MV-4-11 (cell line): ENCODE measurements at places on chromosomes 13 and 19.

GRCh38 chr19:44401139-44402115 lies at the start of gene ZNF285:
ZNF285 (minus strand) TSS chr19:44401608; CDS start chr19:44397213, 4,395 bp downstream.
- DNase-seq, result no peak

DNA sequence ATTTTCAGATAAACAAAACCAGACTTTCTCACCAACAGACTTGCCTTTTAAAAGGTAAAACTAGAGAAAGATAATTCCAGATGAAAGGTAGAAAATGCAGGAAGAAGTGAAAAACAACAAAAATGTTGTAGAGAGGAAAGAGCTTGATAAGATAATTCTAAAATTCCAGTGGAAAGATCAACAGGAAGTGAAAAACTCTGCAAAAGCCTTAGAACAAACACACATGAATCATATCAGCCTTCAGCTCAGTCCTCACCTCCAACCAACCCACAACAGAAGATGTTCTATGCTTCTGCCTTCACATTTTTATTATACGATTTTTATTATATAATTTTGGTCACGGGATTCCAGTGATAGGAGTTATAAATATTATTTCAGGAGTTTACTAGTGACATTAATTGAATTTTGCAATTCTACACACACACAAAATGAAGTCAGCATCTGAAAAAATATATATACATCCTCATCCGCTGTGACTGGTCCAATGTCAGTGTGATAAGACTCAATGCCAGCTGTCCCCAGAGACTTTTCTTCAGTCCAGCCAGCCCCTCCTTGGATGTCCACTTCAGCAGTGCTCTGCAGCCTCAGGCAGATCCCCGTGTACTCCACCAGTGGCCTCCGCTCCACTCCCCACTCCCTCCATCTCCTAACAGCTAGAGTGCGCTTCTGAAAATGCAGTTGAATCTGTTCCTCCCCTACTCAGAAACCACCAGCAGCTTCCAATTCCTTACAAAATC lies 57.9 kb downstream of the GADD45B start:
- DNase-seq, result peak; percentile 28

DNA sequence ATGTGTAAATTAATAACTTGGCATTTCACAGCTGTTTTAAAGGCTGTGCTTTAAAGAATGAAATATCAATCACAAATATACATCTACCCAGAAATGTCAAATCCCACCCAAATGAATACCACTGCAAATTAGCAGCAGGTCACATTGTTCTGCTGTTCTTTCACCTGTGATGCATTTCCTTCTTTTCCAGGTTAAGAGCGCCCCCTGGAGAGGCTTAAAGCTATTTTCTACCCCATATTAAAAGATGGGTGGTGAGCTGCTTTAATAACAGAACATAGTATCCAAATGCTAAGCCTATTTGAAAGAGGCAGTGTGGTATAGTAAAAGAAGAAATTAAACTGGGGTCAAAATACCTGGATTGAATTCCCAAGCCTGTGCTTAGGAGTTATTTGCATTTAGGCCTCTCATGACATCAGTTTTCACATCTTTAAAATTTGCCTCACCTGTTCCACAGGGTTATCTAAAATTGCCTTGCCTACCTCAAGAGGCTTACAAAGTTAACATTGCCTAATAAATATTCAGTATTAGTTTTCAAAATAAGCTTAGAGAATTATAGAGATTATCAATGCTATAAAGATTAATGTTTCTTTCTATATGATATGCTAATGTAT lies 396.9 kb upstream of the SLITRK5 start:
- peak; percentile 30 for DNase-seq

GRCh38 chr13:35672611-35673010 lies 196.1 kb upstream of the MAB21L1 start:
- DNase-seq, result no peak

DNA sequence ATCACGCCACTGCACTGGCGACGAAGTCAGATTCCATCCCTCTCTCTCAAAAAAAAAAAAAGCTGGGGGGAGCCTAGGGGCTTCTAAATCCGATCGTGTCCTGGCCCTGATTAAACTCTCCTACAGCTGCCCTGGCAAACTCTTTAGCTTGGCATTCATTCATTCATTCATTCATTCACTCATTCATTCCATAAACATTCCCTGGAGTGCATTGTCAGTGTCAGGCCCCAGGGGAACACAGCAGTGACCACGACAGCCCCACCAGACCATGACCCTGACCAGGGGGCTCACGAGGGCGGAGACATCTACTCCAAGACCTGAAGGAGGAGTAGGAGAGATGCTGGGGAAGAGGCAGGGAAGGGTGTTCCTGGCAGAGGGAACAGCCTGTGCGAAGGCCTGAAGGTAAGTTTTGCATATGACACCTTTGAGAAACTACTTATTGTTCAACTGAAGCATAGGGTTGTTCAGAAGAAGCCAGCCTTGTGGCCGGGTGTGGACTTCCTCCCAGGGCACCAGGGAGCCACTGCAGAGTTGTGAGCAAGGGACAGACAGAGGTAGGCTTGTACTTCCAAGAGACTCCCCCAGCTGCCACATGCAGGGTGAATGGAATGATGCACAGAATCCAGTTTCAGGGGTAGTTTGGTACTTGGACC lies 24.5 kb downstream of the CEACAM16 start:
- DNase-seq, result no peak

DNA sequence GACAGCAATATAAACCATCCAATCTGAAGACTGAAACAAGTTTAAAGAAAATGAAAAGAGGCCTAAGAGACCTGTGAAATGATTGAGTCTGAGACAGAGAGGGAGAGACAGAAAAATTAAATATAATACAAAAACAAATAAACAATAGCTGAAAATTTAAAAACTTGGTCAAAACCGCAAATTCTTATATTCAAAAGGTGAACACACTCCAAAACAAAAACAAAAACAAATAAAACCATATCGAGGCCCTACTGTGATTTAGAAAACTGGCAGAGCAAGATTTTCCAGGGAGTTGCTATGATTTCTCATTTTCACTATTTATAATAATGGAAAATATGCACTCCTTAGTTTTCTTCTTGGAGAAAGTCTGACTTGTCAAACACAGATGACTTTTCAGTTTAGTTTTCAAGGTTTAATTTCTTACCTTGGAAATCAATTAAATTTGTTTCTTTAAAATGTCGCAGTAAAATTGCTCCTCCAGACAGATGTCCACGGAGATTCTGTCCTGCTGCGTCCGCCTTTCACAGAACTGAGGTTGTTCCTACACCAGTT lies 1420.3 kb downstream of the UQCRFS1 start:
- no peak for DNase-seq

DNA sequence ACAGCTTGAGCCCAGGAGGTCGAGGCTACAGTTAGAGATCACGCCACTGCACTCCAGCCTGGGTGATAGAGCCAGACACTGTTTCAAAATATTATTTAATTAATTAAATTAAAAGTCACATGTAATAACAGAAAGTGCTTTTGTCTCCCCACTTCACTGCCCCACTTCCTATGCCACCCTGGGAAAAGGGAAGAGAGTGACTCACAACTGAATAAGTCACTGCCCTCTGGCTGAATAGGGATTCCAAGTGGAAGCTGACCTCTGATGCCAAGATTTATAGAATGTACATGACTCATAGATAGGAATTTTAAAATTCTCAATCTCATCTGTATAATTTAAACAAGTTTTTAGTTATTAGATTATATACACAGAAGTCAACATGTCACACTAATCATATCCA lies 22.2 kb upstream of the ERVV-1 start:
- no peak for DNase-seq
